ENCODE measurements at places on chromosomes 7 and 10. TPM values are rescaled to one million over a fixed set of nuclear protein-coding genes. Genes with fewer than 3 reads are reported as not detected.

- peak; percentile 58 for DNase-seq
Observed at GRCh38 chr7:156932006-156932405, 17.5 kb upstream of the NOM1 start.

GRCh38 chr7:139596626-139597025 lies 73.1 kb downstream of the CLEC2L start:
- DNase-seq = no peak

DNA sequence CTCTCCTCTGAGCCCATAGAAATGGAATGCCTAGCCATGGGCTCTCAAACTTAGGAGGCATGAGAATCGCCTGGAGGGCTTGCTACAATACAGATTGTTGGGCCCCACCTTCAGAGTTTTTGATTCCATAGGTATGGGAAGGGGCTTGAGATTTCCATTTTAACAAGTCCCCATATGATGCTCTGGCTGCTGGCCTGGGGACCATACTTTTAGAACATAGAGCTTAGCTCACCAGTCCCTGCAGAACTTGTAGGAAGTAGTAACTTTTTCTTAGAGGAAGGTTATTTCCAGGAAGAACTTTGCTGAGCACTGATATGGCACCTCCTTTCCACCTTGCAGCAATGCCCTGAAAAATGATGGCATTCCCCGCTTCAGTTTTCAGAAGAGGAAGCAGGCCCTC lies 177.0 kb upstream of the ZMIZ1 start:
- no peak for DNase-seq

DNA sequence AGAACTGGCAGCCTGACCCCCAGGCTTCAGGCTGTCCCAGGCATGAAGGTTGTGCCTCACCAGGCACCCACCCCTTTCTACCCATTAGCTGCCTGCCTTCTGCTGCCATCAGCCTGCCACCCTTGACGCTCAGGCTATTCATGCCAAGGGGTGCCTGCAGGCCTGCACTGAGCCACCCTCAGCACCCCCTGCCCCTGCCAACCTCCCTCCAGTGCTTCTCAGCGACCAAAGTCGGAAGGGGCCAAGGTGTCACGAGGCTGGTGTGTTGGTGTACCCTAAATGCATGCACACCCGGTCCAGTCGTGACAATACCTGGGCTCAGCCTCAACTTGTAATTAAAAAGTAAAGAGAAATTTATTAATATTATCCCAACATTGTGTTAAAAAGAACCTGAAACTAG lies 422.7 kb downstream of the ARL4A start:
- no peak for DNase-seq

- no peak for DNase-seq
Observed at GRCh38 chr7:130998993-130999602, 265.1 kb upstream of the KLF14 start.

- DNase-seq = no peak
Observed at GRCh38 chr10:74824184-74824899, 2.1 kb upstream of the KAT6B start.

DNA sequence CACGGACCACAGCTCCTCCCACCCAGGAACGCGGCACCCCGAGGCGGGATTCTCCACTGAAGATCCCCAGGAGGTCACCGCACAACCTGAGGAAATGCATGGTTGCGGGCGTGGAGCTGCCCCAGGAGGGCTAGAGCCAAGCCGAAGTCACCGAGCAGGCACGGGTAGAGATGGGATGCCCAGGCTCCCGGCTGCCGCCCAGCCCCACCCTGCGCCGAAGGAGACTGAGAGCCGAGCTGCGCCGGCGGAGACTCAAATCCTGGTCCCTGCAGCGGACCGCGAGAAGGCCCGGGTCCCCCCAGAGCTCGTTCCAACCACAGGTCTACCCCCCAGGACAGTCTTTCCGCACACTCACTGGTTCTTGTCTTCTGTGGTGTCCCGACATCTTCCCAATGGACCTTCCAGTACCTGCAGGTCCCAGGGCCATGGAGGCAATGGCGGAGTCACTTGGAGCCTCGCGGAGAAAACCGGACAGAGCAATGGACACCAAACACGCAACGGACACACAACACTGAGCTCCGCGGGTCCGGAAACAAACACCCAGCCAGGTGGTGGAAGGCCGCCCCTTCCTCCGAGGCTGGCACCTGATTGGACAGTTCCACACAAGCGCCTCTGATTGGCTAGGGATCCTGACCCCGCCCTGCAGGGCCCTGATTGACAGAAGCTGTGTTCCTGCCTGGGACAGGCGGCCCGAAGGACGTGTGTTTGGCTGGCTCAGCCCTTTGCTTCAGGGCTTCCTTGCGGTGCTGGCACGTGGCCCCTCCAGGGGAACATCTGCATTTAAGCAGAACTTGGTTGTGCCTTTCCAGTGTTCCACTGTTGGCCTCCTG lies 331.9 kb upstream of the NUPR2 start:
- no peak for DNase-seq

DNA sequence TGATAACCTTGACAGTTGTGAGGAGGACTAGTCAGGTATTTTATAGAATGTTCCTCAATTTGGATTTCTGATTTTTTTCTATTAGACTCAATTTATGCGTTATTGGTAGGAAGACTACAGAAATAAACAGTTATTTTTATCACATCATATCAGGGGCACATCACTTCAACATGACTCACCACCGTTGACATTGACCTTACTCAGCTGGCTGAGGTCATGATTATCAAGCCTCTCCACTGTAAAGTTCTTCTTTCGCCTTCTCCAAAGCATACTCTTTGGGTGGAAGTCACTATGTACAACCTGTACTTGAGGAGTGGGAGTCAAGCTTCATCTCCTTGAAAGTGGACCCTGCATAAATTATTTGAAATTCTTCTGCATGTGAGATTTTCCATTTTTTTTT lies 194.3 kb upstream of the IGFBP3 start:
- no peak for DNase-seq

DNA sequence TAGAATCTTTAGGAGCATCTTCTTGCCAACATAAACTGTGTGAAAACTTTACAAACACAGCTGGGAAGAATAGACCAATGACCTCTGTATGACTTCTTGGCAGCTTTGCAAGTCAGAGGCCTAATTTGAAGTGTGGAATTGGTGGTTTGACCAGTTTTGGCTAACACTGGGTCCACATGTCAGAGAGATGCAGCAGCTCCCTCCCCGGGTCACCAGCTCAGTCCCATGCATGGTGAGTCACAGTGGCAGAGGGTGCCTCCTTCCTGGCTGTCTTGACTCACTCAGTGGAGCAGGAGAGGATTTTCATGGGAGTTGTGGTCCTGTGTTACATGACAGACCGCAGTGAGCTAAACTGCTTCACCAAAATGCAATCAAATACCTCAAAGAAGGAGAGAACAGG lies 8.2 kb upstream of the STARD3NL start:
- peak; percentile 9 for DNase-seq

The NKX2-3 gene
- not detected for polyA plus RNA-seq

The OR2A2 gene
- not detected for polyA plus RNA-seq

The ADO gene
- polyA plus RNA-seq = 19.0 TPM

The PRKG1 gene
- polyA plus RNA-seq = not detected
